ENCODE measurements at places on chromosomes 11 and 22.

- DNase-seq, result no peak
Observed at GRCh38 chr11:134751766-134752165, 339.7 kb upstream of the B3GAT1 start.

GRCh38 chr22:42925598-42925997 is 68.5 kb upstream of the ARFGAP3 start:
- no peak for DNase-seq

DNA sequence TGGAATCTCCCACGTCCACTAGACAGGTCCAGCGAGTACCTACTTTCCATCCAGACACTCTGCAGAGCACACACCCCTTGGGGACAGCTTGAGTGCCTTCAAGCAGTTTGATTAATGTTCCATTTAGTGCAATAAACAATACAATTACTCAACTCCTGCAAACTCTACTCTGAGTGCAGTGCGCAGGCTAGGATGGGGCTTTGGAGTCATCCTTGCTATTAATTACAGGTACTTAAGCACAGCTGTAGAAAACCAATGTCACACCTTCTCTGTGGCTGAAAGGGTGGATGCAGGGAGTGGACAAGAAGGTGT is 82.6 kb downstream of the MN1 start:
- no peak for DNase-seq

DNA sequence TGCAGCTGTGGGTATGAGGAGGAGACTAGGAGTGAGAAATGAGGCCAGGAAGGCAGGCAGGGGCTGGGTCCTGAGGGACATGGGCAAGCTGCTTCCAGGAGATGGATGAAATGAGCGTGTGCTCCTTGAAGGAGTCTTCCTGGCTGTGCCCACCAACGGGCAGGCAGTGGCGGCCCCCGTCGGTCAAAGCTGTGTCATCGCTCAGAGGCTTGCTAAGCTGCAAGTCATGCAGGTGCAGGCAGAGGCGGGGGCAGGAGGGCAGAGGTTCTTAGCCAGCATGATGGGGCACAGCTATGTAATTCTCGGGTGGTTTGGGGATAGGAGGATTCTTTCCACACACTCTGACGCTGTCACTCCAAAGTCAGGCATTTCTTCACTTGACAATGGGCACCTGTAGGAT is 12.5 kb upstream of the PEX26 start:
- DNase-seq, result no peak

DNA sequence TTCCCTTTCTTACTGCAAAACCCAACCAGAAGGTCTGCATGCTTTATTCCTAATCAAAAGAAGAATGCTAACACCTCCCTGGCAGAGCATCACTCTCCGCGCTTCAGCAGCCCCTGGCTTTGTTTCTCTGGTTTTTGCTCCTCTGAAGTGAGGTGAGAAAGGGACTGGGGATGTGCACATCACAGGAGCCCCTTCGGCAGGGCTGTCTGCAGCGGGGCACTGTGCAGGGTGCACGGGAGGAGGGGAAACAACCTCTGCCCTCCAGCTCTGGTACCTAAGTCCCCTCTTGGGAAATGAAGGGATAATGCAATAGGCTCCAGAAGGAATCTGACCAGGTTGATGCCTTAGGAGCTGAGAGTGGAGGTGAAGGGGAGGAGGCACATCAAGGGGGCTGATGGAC is 312.7 kb downstream of the NTM start:
- DNase-seq, result no peak

DNA sequence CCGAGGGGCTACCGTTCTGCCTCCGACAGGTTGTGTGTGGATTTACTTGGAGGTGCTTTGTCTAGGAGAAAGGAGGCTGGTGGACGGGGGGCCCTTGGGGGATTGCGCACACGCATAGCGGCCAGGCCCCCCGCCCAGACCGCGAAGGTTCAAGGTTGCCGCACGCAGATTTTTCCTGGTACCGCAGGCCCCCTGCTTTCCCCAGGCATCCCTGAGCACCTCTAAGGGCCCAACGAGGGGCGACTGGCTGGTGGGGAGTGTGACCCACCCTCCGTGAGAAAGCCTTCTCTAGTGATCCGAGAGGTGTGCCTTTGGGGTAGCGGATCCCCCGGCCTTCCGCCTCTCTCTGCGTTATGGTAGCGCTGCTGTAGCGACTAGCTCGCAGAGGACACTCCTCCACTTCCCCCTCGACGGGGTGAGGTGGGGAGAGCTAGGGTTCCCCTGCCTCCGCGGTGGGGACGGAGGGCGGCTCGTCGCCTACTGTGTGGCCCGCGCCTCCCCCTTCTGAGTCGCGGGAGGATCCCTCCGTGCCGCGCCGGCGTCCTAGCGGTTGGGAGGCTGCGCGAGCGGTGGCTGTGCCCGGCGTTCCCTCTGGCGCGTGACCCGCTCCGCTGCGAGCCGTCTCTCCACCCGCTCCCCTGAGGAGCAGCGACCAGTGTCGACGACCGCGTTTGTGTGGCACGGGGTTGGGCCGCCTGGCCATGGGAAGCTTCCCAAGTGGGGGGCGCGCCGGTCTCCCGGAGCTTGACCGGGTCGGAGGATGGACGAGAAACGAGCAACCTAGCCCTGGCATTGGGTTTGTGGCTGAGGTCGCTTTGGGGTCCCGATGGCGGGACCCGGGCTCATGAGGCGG is 3900.0 kb upstream of the OR11H1 start:
- no peak for DNase-seq

- DNase-seq, result no peak
Observed at GRCh38 chr11:121295246-121296029, 2.9 kb downstream of the SC5D start.

DNA sequence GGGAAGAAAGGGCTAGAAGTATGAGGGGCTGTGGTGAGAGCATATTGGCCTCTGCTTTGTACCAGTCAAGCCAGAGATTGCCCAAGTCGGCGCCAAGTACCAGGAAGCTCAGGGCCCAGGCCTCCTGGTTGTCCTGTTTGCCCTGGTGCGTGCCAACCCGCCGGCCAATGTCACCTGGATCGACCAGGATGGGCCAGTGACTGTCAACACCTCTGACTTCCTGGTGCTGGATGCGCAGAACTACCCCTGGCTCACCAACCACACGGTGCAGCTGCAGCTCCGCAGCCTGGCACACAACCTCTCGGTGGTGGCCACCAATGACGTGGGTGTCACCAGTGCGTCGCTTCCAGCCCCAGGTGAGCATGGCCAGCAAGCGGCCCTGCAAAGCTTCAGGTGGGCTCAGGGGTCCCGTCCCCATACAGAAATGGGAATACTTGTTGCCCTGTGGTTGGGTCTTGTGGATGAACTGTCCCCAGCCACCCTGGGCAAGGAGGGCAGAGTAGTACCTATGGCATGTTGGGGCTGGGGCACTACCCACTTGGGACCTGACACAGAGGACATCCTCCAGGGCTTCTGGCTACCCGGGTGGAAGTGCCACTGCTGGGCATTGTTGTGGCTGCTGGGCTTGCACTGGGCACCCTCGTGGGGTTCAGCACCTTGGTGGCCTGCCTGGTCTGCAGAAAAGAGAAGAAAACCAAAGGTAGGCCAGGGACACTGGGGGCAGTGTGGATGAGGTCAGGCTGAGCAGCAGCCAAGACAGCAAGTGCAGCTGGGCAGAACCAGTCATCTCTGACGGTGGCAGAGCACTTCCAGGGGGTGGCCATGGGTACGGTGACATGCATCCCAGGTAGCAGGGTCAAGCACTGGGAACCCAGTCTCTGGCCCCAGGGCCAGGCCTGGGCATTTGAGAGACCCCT is 2.1 kb downstream of the TMEM25 start:
- DNase-seq, result no peak

GRCh38 chr11:21142007-21142406 is 472.6 kb downstream of the NELL1 start:
- DNase-seq, result no peak

GRCh38 chr22:28570696-28571373 is 108.8 kb downstream of the TTC28 start:
- no peak for DNase-seq

- peak; percentile 93 for DNase-seq
Observed at GRCh38 chr11:73323464-73323863, 15.4 kb downstream of the ARHGEF17 start.

- no peak for DNase-seq
Observed at GRCh38 chr11:22491555-22492225, 133.9 kb downstream of the FANCF start.

- no peak for DNase-seq
Observed at GRCh38 chr11:20489948-20490347, 102.4 kb downstream of the PRMT3 start.

DNA sequence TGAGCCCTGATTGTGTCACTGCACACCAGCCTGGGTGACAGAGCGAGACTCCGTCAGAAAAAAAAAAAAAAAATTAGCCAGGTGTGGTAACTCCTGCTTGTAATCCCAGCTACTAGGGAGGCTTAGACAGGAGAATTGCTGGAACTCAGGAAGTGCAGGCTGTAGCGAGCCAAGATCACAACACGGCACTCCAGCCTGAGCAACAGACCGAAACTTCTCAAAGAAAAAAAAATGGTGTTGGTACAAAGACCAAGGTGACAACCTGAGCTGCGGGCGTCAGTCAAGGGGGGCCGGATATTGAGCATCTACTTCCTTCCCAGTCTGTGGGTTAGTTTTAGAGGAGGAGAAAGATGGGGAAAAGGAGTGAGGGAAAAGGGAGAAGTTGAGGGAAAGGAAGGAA is 48.5 kb upstream of the HSPA8 start:
- DNase-seq, result no peak

GRCh38 chr22:31056986-31057599 is 24.0 kb upstream of the SMTN start:
- DNase-seq, result no peak

DNA sequence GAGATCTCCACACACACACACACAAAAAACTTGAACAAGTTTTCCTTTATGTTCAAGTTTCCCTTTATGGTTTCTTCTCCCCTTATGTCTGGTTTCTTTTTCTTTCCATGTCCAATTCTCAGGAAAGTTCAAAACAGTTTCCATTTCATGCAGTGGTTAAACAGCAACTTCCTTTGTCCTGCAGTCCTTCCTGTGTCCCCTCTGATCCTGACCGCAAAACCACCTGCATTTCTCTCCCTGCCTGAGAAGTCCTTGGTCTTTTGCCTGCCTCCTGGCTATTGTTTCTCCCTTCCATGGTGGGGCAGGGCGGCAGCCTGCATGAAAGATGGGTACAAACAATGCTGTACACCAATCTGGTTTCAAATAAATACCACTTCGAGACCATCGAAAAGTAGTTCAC is 58.3 kb upstream of the SORL1 start:
- no peak for DNase-seq

All from tibial artery (tissue), 4 donors.